Hematopoietic multipotent progenitor cell treated with erythropoietin and hydrocortisone succinate and interleukin-3 and kit ligand, for 4 days (in vitro differentiated cells): ENCODE measurements at places on chromosomes 5 and 9.

- DNase-seq = no peak
Observed at GRCh38 chr9:124444166-124444565, 6.1 kb upstream of the ADGRD2 start.

- peak; percentile 16 for DNase-seq
Observed at GRCh38 chr5:125065741-125066140, 319.3 kb upstream of the ZNF608 start.

GRCh38 chr9:14231196-14231990 lies 82.5 kb downstream of the NFIB start:
- DNase-seq = no peak

DNA sequence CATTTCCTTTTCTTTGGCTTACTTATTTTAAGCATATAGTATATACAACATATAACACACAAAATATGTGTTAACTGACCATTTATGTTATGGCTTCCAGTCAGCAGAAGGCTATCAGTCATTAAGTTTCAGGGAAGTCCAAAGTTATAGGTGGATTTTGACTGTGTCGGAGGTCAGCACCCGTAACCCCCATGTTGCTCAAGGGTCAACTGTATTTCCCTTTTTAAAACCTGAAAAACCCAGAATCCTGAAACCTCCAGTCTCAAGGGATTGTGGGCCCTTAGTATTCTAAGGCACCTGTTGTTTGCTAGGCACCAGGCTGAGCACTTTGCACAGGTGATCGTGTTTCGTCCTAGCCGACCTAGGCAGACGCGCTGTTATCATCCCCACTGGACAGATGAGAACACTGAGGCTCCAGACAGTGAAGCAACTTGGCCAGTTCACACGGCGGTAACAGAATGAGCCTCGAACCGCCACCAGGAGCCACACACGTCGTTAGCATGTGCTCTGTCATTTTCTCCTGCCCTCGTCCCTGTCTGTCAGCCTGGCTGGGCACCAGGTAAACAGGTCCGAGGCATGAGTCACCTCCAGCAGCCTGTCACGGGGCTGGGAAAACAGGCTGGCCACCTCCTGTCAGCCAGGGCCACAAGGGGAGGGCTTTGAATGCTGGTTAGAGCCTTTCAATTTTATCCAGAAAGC lies 39.9 kb downstream of the DUSP1 start:
- no peak for DNase-seq
